Non-pigmented ciliary epithelial cell (primary cell): ENCODE measurements at places on chromosomes 16 and 17.

- DNase-seq: no peak
Measured at GRCh38 chr16:893360-893759, 77.4 kb downstream of the LMF1 start.

DNA sequence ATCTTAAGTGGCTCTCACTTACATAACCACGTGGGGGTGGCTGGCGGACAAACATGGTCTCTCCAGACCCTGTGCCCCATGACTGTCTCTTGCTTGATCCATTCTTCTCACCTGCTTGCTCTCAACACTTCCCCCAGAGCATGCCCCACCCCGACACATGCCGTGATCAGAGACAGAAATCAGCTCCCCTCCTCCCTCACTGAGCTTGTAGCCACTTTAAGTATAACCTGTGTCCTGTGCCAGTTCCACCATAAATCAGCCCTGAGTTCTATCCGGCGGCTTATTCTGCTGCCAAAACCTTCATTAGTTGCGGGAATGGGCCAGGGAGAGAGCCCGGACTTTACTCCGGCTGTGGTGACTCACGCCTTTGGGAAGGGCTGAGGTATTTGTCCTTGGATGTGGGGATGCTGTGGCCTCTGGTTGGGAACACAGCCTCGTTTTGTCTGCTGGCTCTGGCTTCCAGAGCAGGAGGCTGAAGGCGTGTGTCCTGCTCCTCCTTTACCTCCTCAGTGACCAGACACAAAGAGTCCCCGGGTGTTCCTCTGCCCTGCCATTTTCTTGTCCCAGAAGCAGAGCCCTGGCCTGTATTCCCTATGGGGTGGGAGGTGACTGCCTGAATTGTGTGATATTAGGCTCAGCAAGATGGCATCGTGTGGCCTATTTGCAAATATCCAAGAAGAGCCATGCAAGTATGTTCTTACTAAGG lies 21.1 kb downstream of the ANKRD40 start:
- DNase-seq: no peak

DNA sequence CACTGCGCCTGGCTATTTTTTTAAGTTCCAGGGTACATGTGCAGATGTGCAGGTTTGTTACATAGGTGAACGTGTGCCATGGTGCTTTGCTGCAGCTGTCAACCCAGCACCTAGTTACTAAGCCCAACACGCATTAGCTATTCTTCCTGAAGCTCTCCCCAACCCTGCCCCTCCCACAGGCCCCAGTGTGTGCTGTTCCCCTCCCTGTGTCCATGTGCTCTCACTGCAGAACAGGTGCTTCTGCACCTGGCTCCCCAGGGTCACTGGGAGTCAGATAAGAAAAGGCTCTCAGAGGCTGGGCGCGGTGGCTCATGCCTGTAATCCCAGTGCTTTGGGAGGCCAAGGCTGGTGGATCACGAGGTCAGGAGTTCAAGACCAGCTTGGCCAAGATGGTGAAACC lies 6.2 kb downstream of the HASPIN start:
- DNase-seq: no peak

DNA sequence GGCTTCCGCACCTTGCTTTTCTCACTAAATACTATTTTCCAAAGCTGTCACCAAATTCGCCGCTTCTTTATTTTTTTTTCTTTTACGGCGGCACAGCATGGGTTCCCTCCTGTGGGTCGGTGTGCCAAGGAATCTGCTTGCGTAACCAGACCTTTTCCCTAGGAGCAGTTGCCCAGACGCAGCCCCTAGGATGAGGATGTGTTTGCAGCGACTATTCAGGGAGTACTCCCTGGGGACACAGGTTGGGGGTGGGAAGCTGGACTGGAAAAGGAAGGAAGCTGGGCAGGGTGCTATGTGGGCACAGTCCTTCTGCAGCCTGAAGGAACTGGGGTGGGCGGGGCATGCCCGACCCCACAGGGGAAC lies 49.0 kb upstream of the ZCCHC14 start:
- no peak for DNase-seq

DNA sequence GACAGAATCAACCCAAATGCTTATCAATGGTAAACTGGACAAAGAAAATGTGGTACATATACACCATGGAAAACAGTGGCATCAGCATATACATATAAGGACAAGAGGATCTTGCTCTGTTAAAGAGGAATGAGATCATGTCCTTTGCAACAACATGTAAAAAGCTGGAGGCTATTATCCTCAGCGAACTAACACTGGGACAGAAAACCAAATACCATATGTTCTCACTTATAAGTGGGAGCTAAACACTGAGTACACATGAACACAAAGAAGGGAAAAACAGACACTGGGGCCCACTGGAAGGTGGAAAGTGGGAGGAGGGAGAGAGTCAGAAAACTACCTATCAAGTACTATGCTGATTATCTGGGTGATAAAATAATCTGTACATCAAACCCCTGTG lies 447.3 kb upstream of the MAF start:
- no peak for DNase-seq

DNA sequence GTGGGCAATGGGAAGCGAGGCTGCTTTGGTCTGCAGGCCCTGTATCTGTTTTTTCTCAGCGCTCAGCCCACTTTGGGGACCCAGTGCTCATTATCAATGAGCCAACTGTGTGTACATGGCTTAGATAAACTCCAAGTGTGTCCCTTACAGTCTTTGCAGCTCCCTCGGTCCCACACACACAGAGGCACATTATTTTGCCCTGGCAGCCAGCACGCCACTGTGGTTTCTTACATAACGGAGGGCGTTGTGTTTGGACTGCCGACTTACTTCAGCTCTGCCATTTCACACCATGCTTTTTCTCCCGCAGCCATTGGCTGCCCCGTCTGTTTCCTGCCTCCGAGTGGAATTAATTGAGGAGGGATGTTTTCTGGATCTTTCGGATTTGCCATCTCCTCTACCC lies 56.5 kb upstream of the CLEC18A start:
- no peak for DNase-seq

- DNase-seq: no peak
Measured at GRCh38 chr16:67105246-67105645, 4.5 kb upstream of the PHAF1 start.

DNA sequence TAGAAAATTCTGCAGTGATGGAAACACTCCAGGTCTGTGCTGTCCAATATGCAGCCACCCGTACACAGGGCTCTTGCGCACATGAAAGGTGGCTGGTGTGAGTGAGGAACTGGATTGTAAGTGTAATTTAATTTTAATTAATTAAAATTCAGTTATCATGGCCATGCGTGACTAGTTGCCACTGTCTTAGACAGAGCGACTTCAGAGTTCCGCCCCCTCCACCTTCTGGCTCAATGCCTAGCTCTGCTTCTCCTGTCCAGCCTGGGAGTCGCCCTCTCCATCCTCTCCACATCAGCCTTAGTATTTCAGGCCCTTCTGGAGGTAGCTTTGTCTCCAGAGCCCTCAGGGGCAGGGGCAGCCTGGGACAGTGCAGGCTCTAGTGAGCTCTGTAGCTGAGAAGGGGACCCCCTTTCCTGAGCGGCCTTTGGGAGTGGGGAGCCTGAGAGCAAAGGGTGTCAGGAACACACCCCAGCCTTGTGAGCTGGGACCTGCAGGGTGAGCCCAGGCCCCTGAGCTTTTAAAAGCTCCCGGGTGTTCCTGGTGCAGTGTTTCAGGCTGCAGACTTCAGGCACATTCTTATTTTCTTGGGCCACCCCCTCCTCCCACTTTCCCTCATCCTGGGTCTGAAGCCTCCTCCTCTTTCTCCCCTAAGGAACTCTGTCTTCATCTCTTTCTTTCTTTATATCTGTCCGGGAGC lies 99.4 kb downstream of the IRF8 start:
- no peak for DNase-seq

GRCh38 chr16:4273858-4274311 lies 1.1 kb upstream of the TFAP4 start:
- no peak for DNase-seq

DNA sequence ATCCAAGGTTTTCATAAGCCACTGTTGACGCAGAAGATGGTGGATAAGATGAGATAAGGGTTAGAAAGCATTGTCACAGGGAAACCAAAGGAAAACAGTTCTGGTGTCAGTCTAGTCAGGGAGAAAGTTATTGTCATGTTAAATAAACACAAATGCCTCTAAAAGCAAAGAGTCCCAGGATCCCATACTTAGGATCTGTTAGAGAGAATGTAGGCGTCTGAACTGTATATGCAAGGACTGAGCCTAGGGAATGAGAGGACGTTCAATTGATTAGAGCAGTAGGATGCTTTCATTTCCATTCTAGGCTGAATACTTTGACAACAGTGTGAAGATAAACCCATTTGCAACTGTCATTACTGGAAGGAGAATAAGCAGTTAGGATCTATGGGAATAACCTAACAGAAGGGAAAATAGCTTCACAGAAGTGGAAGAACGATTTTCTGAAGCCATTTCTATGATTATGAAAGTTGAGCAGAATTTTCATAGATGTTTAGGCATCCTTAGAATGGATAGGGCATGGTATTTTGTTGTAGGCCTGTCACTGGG lies 1149.1 kb upstream of the CDH8 start:
- DNase-seq: no peak

GRCh38 chr17:5092218-5093010 lies 14.1 kb downstream of the ZFP3 start:
- no peak for DNase-seq

DNA sequence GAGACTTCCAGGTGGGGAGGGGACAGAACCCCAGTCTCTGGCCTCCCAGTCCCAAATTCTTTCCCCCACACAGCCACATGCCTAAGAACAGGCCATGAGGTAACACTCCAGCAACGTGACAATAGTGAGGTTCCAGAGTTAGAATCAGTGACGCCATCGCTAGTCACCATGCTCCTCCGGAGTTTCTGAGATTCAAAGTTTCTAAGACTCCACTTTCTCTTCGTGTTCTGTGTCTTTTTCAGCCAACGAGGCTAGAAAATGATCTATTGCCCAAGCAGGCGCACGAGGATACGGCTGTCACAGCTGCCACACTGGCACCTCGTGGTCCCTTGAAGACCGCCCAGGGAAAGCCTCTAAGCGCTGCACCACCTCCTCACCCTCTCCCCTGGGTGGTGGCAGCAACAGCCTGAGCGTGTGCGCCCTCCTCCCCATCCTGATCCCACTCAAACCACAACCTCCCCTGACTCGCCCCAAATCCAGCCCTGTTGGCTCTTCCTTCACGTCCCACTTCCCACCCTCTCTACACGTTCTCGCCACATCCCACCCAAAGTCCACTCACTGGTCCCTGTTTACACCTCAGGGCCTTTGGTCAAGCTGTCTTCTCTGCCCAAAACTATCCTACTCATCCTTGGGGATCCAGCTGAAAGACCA lies 1.0 kb downstream of the MCRIP1 start:
- DNase-seq: no peak

- no peak for DNase-seq
Measured at GRCh38 chr17:54307351-54307750, 484.6 kb downstream of the KIF2B start.
